ENCODE measurements at places on chromosomes 7 and 10. TPM values are rescaled to one million over a fixed set of nuclear protein-coding genes. Genes with fewer than 3 reads are reported as not detected.
A peak's percentile ranks its signal among the peaks of the same experiment; 100 is the strongest.

DNA sequence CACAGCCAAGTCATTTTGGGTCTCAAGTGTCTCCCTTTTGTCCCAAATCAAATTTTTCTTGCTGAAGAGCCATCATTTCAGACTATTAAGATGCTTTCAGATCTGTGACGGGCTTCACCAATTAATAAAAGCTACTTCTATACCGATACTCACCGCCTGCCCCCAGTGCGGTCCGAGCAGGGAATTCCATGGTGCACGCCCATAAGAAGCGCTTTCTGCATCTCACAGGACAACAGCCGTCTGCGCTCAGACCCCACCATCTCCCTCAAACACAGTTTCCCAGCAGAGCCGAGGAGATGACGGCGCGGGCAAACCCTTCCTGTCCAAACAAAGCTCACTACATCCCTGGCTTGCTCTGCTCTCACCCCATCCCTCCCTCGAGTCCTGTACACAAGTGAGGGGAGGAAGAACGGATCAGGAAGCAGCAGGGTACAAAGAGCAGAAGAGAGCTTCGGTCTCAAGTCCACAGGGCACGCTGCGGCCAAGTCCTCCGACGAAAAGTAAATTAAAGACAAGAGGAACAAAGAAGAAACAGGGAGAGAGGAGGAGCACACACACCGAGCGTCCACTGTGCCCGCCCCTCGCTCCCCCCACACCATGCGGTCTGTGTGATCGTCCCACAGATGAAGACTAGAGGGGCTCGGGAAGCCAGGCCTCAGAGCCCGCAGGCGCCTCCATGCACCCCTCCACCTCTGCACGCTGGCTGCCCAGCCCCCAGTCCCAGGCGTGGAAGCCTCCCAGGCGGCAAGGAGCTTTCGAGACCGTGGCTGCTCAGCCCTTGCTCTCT is 121.9 kb downstream of the MAD1L1 start:
- no peaks in the 10 kb centered on the region for H3K27me3 ChIP-seq
- peak overlapping the region; percentile 25 for H3K4me3 ChIP-seq
- H3K27ac ChIP-seq, result peak overlapping the region; percentile 94
- H3K36me3 ChIP-seq, result no peaks in the 10 kb centered on the region
- H3K4me1 ChIP-seq, result peaks cover 73% of the 10 kb centered on the region
- peak; percentile 39 for DNase-seq

The PNLIPRP2 gene
- total RNA-seq, result not detected

- no peak for DNase-seq
- H3K27me3 ChIP-seq, result no peaks in the 10 kb centered on the region
- no peak overlapping the region for H3K27ac ChIP-seq
- no peak overlapping the region for H3K4me3 ChIP-seq
These were observed 164.9 kb upstream of the AGR3 start for GRCh38 chr7:17046666-17047065.

- peaks cover 23% of the 10 kb centered on the region for H3K36me3 ChIP-seq
- peak overlapping the region; percentile 86 for H3K27ac ChIP-seq
- H3K27me3 ChIP-seq, result no peaks in the 10 kb centered on the region
- H3K4me3 ChIP-seq, result peak overlapping the region; percentile 94
- peaks cover 19% of the 10 kb centered on the region for H3K4me1 ChIP-seq
These were observed 631 bp upstream of the PRKRIP1 start for GRCh38 chr7:102395592-102395872.

DNA sequence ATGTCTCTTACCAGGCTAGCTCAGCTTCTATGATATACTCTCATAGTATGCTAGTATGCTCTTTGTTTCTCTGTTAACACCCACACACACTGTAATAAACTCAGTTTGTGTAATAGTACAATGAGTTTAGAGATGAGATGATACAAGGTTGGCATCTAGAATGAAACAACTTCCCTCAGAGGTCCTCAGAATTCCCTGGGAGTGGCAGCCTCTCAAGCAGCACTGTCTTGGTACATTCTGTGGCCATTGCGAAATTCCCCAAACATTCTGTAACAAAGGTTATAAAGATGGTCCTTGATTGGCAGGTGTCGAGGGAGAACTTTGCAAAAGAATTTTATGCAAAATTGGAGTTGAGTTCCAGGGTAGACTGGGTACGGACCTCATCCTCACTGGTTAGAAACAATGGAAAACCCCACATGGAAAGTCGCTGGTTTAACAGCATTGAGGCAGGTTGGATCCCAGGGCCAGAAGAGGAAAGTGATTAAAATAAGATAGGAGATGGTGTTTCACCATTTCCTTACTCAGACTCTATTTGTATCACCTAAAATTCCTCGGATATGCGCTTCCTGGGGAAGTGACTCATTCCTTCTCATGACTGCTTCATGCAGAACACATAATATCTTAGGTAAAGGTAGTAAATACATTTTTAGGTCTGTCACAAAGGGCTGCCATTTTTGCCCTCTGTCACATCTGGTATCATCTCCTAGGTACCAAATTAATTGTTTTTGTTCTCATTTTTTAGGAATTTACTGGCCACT is 657.8 kb downstream of the SORCS1 start:
- no peak overlapping the region for H3K4me3 ChIP-seq
- H3K36me3 ChIP-seq, result no peaks in the 10 kb centered on the region
- H3K27ac ChIP-seq, result no peak overlapping the region
- DNase-seq, result peak; percentile 1
- no peaks in the 10 kb centered on the region for H3K4me1 ChIP-seq

- H3K36me3 ChIP-seq, result peaks cover 54% of the 10 kb centered on the region
- no peak overlapping the region for H3K4me3 ChIP-seq
- H3K27ac ChIP-seq, result no peak overlapping the region
These were observed 124.7 kb downstream of the NRP1 start for GRCh38 chr10:33209802-33210201.

DNA sequence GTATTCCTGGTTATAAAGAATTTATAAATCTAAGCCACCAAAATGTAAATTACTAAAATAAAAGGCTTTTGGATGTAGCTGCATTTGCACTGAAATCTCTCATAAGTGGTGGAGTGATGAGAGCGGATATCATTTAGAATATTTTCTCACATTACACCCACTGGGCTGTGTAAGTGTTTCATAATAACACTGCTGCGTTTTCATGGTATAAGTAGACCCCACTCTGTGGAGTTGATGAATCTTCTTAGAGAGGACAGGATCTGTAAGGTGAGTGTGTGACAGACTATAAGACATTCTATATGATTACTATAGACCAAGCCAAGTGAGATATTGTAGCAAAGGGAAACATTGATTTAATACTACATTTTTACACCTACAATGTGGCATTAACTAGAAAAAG is 1024.1 kb upstream of the LRRN3 start:
- DNase-seq, result no peak
- H3K27ac ChIP-seq, result no peak overlapping the region
- no peaks in the 10 kb centered on the region for H3K27me3 ChIP-seq
- no peaks in the 10 kb centered on the region for H3K4me1 ChIP-seq
- no peak overlapping the region for H3K4me3 ChIP-seq
- no peaks in the 10 kb centered on the region for H3K36me3 ChIP-seq

The RPEL1 gene
- total RNA-seq, result not detected

The PFKP gene
- total RNA-seq, result 361 TPM

The PCLO gene
- total RNA-seq, result 3.0 TPM
